Heart left ventricle (tissue), 16 donors: ENCODE measurements at places on chromosomes 12 and 14.

DNA sequence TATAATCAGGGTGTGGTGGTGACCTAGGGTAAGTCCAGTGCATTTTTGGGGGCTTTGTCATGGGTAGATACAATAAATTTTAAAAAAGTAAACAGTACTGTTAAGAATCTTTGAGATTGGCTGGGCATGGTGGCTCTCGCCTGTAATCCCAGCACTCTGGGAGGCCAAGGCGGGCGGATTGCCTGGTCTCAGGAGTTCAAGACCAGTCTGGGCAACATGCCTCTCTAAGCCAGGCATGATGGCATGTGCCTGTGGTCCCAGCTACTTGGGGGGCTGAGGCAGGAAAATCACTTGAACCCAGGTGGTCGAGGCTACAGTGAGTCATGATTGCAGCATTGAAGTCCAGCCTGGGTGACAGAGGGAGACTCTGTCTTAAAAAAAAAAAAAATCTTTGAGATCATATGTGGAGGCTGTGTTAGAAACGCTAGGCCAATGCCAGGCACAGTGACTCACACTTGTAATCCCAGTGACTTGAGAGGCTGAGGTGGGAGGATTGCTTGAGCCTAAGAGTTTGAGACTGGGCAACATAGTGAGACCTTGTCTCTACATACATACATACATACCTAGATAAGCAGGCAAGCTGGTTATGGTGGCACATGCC lies 67.7 kb downstream of the PRKCH start:
- no peak for DNase-seq

DNA sequence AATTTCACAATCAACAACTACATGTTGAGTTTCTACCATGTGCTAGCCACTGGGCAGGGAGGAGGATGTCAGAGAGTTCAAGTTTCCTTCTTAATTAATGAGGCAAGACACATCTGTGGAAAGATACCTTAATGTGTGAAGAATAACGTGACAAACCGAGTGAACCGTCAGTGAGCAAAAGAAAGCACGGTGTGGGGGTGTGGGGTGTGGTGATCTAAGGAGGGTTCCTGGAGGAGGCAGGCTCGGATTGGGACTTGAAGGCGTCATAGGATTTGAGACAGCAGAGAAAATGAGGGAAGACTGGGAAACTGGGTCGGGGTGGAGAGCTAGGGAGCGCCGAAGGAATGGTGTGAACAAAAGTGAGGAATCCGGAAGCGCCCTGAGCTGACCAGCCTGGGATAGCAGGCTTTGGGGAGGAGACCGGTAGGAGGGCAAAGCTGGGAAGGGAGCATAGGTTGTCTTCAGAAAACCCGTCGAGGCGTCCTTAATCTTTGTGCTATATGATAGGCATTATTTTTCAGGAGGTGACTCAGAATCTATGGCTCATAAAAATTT lies 22.3 kb downstream of the GALNT8 start:
- no peak for DNase-seq

GRCh38 chr14:104714681-104715080 lies 9.3 kb upstream of the ADSS1 start:
- no peak for DNase-seq

GRCh38 chr12:108302403-108303311 lies 36.5 kb downstream of the CMKLR1 start:
- peak; percentile 90 for DNase-seq

DNA sequence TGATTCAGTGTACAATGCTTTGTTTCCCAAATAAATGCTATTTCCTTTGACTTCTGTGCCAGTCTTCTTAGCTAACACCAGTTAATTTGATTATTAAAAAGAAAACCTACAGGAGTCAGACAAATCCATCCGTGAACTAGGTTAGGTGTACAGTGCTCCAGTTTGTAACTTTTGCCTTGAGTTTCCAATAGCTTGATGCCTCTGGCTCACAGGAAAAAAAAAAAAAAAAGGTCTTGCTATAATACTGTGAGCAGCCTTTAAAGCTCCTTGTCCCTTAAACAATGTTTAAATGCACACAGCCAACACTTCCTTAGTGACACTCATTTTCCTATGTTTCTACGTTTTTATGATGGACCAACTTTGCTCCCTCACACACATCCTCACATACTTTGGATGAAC lies 71.8 kb upstream of the TMX1 start:
- no peak for DNase-seq
